NAMALWA (cell line): ENCODE measurements at places on chromosomes 5 and 9.

DNA sequence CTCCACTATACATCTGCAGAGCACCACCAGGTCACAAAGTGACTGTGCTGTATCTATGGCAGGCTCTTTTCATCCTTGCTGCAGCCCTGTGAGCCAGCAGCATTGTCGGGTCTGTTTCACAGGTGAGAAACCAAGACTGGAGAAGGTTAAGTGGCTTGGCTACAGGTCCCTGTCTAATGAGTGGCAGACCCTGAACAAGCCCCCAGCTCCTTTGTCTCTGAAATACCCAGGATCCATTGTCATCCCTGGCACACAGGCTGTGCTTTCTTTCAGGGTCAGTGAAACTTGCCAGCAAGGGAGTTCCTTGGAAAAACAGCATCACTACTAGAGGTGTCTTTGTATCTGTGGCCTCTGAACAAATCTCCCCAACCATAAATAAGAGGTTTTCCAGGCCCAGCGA is 27.6 kb upstream of the CXCL14 start:
- no peak for DNase-seq

- no peak for DNase-seq
Observed at GRCh38 chr5:142314606-142315005, 10.2 kb downstream of the SPRY4 start.

- peak; percentile 45 for DNase-seq
Observed at GRCh38 chr9:90964101-90965020, 162.7 kb downstream of the SYK start.

DNA sequence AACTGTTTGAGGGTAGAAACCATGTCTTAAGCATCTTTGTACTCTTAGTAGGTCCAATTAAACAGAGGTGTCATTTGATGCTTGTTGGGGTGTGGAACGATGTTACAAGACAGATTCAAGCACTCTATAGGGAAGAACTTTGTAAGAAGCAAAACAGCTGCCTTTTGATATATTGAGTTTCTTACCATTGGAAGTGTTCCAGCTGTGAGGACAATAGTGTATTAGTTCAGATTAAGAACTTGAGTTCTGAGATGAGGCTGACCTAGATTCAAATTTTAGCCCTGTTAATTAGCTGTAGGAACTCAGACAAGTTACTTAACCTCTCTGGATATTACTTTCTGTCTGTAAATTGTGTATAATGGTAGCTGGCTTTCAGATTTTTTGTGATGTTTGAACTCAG is 19.6 kb upstream of the ZNF462 start:
- DNase-seq, result no peak

- DNase-seq, result no peak
Observed at GRCh38 chr9:71037521-71037920, 83.9 kb downstream of the TRPM3 start.

DNA sequence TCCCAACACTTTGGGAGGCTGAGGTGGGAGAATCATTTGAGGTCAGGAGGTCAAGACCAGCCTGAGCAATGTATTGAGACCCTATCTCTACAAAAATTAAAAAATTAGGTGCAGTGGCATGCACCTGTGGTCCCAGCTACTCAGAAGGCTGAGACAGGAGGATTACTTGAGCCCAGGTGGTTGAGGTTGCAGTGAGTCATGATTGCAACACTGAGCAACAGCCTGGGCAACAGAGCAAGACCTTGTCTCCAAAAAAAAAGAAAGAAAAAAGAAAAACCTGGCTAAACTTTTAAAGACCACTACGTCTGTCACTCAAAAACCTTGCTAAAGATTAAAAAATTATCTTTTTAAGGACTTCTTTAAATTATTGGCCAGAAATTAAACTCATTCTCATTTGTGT is 59.8 kb upstream of the ABCA1 start:
- peak; percentile 34 for DNase-seq

DNA sequence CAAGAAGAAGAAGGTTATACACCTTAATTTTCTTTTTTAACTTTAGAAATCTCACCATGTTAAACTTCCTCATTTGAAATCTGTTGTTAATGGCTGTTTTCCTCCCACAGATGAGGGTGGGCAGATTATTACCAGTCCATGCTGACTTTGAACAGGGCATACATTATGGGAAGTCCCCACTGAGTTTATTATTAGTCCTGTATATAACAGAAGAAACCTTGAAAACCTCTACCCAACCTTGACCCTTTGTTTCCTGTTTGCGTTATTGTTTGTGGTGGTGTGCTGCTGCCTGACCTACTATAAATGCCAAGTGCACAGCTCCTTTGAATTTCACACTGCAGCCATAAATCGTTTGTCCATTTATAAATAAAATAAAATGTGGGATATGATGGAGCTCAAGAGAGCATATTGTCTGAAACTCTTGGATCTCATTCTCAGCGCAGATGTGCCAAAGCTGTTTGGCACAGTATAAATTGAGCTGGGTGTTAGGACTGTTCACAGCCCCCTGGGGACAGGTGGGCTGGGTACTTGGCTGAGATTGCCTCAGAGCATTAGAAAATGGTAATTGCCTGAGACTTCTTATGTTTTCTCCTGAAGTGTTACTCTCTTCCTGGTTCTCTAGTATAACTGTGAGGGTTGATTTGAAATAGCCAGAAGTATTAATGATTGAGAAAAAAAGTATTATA is 139.6 kb downstream of the SPATA31D1 start:
- peak; percentile 33 for DNase-seq

DNA sequence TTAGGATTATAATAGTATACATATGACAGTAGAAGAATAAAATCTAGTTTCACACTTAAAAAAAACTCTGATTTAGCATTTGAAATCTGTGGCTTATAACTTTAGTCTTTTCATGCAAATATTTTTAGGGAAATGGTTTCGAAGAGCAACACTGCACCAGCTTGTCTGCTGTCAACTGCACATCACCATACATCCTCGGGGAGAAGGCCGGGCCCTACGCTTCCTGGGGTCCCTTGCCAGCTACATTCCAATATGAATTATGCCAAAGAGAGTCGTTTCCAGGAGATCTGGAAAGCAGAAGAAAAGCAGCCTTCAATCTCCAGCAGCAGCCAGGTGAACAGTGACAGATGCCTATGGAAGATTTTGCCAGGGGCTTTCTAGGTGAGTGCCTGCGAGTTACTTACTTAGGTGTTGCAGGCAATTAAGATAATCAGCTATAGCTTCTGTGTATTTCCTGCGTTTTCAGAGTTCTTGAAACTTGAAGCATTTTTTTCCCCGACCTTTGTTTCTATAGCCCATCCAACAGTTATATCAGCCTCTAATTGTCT is 166.8 kb downstream of the TRPM3 start:
- no peak for DNase-seq

DNA sequence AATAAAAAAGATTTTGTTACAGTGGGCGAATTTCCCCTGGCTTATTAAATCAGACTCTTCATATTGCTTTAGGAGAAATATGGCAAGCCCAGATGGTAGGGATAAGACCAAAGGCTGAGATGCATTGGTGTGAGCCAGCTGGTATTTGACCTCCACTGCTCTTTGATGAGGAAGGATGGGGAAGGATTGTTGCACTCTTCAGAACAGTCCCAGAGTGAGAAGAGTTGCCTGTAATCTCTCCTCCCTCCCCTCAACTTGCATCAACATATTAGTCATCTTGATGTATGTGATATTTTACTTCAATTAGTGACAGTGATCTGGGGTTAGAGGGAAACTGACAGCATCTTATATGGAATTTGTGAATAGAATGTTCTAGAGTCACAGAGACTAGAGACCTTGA is 136.6 kb downstream of the ADAMTS12 start:
- DNase-seq, result no peak

- no peak for DNase-seq
Observed at GRCh38 chr5:140025736-140026135, 17.4 kb downstream of the NRG2 start.

DNA sequence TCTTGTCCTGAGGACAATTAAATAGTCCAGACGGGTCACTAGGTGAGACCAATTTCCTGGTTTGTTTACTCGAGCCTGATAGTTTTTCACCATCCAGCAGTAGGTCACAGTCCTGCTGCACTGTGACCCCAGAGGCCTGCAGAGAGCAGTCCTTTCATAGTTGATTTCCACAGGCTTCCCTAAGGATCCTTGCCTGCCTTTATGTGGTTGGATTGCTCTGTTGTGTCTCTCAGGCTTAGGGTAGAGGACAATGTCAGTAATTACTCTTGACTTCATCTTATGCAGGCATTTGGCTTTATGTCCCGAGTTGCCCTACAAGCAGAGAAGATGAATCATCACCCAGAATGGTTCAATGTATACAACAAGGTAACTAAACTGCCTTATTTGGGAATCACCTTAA is 9.0 kb upstream of the CATSPER3 start:
- no peak for DNase-seq

DNA sequence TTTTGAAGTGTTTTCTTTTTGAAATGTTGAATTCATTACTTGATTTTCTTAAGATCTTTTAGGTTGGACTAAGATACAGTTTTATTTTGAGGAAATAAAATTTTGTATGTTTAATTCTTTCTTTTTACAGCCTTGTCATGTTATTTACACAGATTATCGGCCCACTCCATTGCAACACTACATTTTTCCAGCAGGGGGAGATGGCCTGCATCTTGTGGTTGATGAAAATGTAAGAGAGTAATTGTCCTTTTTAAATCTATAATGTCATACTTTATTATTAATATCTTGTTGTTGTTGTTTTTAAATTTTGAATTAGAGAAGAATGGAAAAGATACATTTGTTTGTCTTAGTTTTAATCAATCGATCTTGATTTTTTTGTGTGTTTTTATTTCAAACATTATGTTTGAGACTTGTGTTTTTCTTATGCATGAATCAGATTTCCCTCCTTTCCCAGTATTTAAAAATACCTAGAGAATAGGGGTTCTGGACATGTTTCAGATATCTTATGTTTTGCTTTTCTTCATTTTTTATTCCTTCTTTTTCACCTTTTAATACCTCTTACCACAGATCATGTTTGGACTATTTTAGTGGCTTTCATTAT is 36.7 kb downstream of the MTREX start:
- peak; percentile 59 for DNase-seq

DNA sequence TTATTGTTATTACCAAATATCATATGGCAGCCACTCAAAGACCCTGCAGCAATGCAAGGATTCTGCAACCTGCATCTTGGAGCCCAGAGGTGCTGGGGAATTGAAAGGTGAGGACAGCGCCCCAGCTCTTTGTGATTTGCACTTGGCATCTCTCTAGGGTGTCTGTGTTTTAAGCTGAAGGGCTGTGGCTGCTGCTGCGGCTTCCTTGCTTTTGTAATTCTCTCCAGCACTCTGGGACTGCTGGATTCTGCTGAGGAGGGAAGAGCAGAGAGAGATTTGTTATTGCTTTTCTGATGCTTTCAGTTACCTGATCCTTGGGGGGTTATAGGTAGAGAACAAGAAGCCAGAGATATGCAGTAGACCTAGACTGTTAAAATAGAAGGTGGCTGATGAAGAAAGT is 562.4 kb downstream of the EBF1 start:
- DNase-seq, result no peak

GRCh38 chr9:20550326-20550725 is 72.0 kb downstream of the MLLT3 start:
- no peak for DNase-seq

DNA sequence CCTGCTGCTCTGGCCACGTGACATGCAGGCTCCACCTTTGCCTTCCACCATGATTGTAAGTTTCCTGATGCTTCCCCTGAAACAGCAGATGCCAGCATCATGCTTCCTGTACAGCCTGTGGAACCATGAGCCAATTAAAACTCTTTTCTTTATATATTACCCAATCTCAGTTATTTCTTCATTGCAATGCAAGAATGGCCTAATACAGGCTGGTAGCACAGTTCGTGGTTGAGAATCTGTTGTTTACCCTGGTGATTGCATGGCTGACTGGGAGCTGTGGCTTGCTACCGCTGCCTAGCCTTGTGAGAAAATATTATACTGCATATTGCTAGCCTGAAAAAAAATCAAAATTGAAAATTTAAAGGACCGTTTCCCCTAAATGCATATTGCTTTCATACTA is 44.8 kb upstream of the PTPN3 start:
- DNase-seq, result no peak
